ENCODE measurements at places on chromosomes 11 and 22.

GRCh38 chr11:92528001-92528400, 303.4 kb downstream of the FAT3 start:
- no peak for DNase-seq

- no peak for DNase-seq
Observed at GRCh38 chr11:44840521-44841251, 110.0 kb downstream of the TP53I11 start.

- DNase-seq: no peak
Observed at GRCh38 chr11:83655976-83656375, 369.8 kb upstream of the CCDC90B start.

DNA sequence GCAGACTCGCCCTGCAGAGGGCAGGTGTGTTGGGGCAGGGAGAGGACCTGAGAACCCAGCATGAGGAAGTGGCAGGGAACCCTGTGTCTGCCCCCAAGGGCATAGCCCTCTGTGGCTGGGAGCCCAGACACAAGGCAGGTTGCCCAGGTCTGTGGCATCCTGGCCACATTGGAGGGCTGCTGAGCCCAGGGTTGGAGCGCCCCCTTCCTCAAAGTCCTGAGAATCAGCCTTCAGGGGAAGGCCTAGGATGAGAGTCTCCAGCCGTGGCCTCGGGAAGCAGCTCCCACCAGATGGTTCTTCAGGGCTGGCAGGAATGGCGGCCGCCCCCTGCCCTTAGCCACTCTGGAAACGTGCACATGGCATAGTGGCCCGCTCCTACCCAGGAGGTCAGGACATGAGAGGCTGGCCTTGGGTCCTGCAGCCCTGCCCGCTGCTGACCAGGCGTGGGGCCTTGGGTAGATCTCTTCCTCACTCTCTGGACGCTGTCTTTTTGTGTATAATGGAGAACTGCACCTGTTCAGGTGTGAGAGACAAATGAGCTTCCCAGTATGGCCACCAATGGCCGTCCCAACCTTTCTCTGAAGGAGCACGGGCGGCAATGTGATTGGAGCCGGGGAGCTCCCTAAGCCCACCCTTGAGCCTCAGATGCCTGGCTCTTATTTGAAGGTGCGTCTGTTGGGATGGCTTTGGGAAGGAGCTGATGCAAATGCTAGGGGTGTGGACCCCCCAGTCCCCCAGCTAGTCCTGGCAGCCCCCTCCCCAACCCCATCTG, 4.6 kb upstream of the CDC42BPG start:
- DNase-seq: no peak

- no peak for DNase-seq
Observed at GRCh38 chr11:44989831-44990566, 39.3 kb upstream of the TP53I11 start.

DNA sequence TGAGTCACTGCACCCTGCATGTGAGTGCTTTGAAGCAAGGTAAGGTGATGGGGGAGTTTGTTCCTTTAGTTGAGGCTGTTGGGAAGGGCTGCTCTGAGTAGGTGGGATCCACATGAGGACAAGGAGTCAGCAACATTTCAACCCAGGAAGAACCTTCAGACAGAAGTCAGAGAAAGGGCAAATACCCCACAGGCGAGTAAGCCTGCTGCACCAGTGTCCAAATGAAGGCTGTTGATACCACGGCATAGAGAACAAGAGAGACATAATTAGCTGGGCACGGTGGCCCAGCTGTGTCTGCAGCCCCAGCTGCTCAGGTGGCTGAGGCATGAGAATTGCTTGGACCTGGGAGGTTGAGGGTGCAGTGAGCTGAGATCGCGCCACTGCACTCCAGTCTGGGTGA, 54.3 kb upstream of the CLMP start:
- no peak for DNase-seq

DNA sequence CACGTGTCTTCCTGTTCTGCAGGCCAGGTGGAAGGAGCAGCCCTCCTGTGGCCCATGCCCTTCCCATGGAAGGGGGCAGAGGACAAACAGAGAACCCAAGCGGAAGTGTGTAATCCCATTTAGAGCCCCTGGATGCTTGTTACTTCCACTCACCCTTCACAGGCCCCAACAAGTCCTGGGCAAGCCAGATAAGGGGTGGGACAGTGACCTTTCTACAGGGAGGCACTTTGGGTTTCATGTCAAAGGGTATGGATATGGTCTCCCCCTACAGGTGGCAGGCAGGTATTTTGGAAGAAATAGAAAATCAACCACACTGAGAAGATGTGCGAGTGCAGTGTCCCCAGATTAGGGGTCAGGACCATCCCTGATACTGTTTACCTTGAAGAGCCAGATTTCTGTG, 11.4 kb downstream of the MPEG1 start:
- no peak for DNase-seq

GRCh38 chr11:109048098-109048497, 373.9 kb upstream of the C11orf87 start:
- no peak for DNase-seq

- no peak for DNase-seq
Observed at GRCh38 chr11:78868563-78868962, 293.9 kb upstream of the NARS2 start.

DNA sequence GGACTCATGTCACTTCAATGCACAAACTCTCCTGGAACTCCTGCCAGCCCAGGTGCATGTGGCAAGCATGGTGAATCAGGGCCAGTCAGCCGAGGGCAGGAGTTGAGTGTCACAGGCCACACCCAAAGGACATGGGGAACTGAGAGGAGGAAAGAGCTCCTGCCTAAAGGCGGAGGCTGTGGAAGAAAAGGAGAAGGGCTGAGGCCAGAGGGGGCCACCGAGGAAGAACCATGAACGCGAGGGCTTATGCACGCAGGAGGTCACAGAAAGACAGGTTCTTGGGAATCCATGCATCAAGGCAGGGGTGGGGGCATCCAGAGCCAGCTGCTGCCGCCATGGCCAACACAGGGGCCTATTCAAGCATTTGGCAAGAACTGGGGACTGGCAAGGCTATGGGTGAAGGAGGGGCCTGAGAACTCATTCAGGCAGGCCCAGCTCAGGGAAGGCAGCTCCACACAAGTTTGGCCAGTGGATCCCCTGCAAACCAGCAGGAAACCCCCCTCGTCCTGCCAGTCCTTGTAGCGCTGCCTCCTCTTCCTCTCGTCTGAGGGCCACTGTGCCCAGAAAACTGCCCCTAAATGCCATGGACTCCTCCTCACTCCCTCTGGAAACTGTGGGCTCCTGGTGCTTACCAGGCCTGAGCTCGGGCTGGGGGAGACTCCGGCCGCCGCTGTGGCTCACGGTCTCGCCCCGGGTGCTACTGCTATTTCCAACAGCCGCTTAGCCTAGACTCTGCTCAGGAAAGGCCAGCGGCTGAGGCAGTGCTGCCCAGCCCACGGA, 15.4 kb downstream of the PPM1F start:
- DNase-seq: no peak

GRCh38 chr11:44970293-44970692, 19.6 kb upstream of the TP53I11 start:
- DNase-seq: no peak

- no peak for DNase-seq
Observed at GRCh38 chr11:75313513-75314272, 37.8 kb downstream of the ARRB1 start.

DNA sequence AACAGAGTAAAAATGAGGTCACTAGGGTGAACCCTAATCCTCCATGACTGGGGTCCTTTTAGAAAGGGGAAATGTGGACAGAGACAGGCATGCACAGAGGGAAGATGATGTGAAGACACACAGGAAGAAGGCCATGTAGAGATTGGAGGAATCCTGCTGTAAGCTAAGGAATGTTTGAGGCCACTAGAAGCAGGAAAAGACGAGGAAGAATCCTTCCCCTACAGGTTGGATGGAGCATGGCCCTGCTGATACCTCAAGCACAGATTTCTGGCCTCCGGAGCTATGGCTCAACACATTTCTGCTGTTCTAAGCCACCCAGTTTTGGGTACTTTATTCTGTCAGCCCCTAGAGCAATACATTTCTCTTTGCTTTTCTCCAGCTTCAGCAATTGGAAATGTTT, 486.9 kb downstream of the MIAT start:
- DNase-seq: no peak

GRCh38 chr11:63641727-63642126, 27.5 kb upstream of the PLAAT3 start:
- peak; percentile 3 for DNase-seq

DNA sequence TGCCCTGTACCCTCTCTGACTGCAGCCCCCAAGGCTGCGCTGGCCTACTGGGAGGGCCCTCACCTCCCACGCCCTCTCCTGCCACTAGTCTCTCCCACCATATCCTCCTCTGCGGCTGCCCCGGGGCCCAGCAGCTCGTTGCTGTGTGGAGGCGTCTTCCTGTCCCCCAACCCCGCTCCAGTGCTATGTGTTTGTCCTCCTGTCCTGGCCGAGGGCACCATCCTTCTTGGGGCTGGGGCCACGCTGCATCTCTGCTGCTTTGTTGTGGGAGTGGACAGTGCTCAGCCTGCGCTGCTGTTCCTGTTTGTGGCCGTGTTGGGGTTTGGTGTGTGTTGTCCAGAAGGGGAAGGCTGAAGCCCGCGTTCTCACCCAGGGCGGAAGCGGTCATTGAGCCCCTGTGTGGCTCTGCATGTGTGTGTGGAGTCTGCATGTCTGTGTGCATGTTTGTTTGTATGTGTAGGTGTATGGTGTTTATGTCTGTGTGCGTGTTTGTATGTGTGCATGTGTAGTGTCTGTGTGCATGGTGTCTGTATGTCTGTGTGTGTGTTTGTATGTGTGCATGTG, 15.7 kb downstream of the TPCN2 start:
- no peak for DNase-seq

- DNase-seq: no peak
Observed at GRCh38 chr11:86106916-86107315, 38.0 kb upstream of the PICALM start.

GRCh38 chr22:36510384-36510783, 3.5 kb upstream of the FOXRED2 start:
- no peak for DNase-seq

GRCh38 chr11:43504316-43504950, 145.7 kb downstream of the TTC17 start:
- no peak for DNase-seq

DNA sequence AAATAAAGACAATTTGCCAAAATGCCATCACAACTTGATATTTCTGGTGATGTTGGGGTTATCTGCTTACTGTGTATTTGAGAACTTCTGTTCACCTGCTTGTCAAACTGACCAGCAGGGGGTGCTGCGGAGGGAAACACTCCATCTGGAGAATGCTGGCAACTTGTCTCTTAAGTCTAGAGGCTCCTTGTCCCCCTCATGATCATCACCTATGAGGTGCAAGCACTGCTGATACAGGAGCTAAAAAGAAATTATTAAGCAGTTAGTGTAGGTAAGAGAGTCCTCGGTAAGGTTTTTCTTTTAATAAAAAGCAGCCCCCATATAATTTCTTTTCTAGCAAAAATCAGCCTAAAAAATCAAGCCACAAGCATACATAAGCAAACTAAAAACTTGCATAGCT, 32.7 kb upstream of the GLYATL1B start:
- DNase-seq: peak; percentile 19

DNA sequence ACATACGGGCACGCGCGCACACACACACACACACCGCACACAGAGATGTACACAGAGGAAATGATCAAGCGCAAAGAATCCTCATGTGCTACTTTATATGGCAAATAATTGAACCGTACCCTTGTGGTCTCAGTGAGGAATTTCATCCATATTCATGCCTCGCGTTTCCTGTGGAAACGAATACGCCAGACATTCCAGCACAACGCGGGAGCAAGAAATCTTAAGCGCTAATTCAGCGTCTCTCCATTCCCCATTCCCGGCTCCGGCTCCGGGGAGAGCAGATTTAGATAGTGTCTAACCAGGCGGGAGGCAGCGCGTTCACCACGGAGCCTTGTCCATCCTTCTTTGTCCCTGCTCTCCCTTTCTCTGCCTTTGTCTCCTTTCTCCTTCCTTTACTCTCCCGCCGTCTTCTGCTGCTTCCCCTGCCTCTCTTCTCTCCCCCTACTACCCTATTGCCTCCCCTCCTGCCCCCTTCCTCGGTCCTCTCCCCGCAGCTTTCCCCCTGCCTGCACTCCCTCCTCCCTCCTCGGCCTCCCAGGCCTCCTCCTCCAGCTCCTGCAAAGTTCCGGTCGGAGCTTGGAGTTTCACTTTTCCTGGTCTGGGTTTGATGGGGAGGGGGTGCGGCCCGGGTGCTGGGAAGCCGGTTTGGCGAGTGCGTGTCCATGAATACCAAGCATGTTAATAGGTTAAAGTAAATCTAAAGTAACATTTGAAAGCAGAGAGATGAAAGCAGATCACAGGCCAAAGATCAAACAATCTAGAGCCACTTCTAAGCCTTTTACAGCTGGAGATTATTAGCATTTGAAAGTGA, 579.3 kb downstream of the BUD13 start:
- peak; percentile 10 for DNase-seq

DNA sequence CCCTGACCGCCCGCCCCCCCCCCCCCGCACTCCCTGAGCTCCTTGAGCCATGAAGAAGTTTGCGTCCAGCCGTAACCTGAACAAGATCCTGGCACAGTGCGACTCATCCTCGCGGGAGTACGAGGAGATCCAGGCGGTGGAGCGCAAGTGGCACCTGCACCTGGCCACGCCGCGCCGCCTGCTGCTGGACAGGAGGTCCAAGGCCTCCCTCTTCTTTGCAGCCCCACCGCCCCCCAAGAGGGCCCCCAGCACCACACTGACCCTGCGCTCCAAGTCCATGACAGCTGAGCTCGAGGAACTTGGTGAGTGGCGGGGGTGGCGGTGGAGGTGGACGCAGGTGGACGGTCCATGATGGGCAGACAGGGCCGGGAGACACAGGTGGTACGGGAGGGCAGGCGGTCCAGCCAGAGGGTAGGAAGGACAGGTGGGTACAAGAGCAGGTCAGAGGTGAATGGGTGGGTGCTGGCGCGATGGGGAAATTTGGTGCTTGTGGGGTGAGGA, 32.1 kb upstream of the ACR start:
- DNase-seq: no peak

- no peak for DNase-seq
Observed at GRCh38 chr11:45158891-45159605, 12.6 kb downstream of the PRDM11 start.

GRCh38 chr11:131811383-131811782, 441.0 kb downstream of the NTM start:
- DNase-seq: no peak

DNA sequence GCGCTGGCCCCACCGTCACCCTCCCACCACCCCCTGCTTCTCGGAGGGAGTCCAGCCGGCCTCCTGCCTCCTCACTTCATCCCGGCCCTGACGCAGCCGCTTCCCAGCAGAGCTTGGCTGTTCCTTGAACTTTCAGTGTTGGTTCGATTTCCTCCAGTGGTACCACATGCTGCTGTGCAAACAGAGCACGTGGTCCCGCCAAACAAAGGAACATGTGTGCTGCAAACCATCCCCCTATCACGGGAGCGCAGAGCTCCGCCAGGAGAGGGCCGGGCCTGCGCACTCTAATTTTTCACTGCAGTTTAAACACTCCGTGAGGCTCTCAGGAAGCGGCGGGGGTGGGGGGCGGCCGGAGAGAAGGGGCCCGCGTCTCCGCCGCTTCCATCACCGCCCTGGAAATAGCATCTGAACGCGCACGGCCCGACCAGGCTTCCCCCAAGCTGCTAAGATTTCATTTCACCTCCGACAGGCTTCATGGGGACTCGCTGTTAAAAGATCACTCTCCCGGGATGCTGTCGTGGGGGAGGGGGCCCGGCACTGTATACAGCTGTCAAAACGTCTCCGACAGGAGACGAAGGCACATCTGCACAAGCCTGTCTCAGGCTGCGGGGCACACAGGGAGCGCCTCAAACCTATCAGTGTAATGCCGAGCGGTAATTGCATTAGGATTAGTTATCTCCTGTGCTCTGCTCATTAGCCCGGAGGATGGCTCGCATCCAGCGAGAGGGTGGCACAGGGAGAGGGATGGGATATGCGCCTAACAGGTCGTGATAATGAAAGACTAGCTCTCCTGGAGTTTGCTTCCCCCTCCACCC, 269.9 kb upstream of the SORL1-AS1 start:
- peak; percentile 74 for DNase-seq

GRCh38 chr11:7384691-7385090, 100.6 kb upstream of the OLFML1 start:
- DNase-seq: no peak

Measured in AG09319 (cell line).